Activated CD8-positive, alpha-beta memory T cell treated with anti-CD3 and anti-CD28 coated beads, Interleukin-2, amount 50 U/mL, for 48 hours (primary cell): ENCODE measurements at places on chromosomes 1 and 21.

GRCh38 chr1:240190881-240191401 lies 99.3 kb downstream of the FMN2 start:
- DNase-seq: no peak

- DNase-seq: no peak
These were observed 1.0 kb upstream of the TMEM61 start for GRCh38 chr1:54979327-54979891.

- DNase-seq: no peak
These were observed 345.7 kb upstream of the RUNX1 start for GRCh38 chr21:35394634-35395369.

- DNase-seq: no peak
These were observed 48.9 kb upstream of the ZNF326 start for GRCh38 chr1:89945852-89946476.

- no peak for DNase-seq
These were observed 431.4 kb downstream of the NEGR1 start for GRCh38 chr1:71850936-71851335.

- DNase-seq: peak; percentile 22
These were observed 76.3 kb upstream of the CSF3R start for GRCh38 chr1:36559061-36559460.

- DNase-seq: no peak
These were observed 9.8 kb downstream of the EDN2 start for GRCh38 chr1:41474490-41475271.
